AG04449 (cell line): ENCODE measurements at places on chromosomes 1 and 21.

DNA sequence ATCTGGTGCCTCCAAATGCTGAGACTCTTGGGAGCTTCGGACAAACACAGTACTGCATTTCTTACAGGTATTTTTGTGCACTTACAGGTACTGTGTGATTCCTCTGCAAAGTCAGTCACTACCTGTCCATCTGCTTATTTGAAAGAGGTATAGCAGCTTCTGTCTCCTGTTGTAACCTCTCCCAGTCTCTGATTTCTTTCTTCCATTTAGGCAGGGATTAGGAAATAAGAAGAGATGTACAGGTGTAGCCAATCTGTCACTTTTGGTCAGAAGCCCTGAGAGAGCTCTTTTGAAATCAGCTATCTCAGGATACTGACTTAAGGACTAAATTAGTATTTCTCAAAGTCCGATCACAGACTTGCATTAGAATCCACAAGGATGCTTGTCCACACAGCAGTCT is 54.0 kb downstream of the AKT3 start:
- DNase-seq = no peak

- no peak for DNase-seq
Observed at GRCh38 chr1:165610866-165611265, 20.2 kb upstream of the MGST3 start.

DNA sequence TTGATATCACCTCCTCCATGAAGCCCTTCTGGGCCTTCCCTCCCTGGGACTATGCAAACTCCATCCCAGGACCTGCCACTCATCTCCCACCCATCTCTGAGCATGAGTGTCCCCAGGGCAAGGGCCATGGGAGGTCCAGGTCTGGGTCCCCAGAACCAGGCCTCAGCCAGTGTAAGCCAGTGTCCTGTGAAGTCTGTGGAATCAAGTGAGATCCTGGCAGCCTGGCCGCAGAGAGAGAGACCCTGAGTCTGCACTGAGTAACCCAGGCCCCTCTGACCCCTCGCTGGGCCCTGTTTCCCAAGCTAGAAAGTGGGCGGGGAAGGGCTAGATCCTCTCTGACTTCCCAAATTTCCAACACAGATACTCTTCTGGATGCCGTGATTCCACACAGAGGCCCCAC is 132.7 kb downstream of the DMRTB1 start:
- DNase-seq = no peak

DNA sequence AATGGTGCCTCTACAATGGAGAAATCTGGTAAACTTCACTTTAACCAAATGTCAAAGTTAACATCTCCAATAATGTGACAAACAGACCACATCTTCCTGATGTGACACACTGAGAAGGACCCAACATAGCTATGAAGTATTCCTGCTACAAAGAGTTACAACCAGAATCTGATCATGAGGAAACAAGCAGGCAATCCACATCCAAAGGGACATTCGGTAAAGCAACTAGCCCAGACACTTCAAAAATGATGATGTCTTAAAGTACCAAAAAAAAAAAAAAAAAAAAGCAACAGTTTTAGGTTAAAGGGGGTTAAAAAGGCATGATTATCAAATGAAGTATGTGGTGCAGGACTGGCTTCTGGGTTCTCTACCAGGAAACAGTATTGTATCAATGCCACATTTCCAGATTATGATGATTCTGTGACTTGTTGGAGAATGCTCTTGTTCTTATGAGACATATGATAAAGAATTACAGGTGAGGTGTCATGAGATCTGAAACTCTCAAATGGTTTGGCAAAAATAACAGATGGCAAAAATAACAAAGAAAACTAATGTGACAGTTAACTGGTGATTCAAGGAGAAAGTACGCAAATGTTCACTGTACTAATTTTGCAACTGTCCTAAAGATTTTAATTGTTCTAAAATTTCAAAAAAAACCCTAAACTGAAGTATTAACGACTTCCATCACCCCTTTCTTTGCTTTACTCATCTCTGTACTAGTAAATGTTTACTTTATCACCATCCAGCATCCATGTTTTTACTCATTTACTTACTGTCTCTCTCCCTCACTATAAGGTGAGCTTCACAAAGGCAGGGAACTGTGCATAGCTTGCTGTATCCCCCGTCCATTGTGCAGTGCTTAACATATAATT is 2.8 kb downstream of the CD58 start:
- no peak for DNase-seq

DNA sequence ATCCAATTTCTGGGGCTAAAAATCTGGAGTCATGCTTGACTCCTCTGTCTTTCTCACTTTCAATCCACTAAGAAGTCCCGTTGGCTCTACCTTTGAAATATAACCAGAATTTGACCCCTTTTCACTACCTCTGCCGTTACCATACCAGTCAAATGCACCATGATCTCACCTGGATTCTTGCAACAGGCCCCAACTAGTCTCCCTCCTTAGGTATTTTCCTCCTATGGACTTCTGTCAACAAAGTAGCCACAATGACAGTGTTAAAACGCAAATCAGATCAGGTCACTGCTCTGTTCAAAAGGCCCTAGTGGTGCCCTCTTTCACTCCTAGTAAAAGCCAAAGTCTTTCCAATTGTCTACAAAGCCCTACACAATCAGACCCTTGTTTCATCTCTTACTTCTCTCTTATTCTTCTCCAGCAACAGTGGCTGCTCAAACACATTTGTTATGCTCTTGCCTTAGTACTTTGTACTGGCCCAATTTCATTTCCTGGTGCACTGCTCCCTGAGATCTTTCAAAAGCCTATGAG is 35.7 kb upstream of the AGL start:
- no peak for DNase-seq

GRCh38 chr1:89996450-89997110 is 1.7 kb downstream of the ZNF326 start:
- no peak for DNase-seq

- no peak for DNase-seq
Observed at GRCh38 chr1:112537456-112537855, 28.7 kb downstream of the WNT2B start.

DNA sequence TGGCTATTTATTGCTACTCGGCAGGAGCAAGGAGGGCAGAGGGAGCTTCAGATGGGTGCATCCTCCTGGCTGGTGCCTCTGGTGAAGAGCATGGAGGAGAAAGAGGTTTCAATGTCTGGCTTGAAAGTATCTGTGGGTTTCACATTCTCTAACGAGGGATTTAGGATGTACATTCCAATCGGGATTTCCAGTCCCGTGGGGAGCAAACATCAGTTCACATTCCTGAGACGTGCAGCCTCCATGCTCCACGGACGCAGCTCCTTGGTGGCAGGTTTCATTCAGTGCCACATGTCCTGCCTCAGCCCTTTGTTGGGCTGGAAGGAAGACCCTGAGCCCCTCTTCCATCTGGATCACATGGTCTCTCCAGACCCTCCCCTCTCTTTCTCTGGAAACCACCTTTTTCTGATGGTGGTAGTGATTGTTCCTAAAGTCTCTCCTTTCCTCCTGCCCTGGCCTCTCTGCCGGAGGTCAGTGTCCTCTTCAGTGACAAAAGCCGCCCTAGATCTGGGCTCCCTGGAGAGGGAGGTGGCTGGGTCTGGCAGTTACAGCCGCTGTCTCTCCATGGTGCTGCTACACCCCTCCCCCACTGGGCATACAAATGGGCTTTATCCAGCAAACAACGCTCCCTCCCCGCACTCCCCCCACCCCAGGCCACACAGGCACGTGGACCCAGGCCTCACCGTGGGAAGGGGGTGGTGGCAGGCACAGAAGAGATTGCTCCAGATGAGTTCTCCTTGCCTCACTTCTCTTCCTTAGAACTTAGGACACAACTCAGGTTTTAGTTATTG is 826 bp upstream of the CA14 start:
- DNase-seq = no peak

DNA sequence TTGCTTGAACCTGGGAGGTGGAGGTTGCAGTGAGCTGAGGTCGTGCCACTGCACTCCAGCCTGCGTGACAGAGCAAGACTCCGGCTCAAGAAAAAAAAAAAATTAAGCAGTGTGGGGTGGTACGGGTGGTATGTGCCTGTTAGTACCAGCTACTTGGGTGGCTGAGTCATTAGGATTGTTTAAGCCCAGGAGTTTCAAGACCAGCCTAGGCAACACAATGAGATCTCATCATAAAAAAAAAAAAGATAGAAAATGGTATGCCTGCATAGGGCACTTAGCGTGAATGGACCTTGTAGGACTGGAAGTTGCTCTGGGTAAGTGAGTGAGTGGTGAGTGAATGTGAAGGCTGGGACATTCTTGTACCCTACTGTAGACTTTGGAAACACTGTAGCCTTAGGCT is 37.0 kb downstream of the TBCE start:
- DNase-seq = no peak
